ENCODE measurements at places on chromosomes 7 and 10.

- no peak for DNase-seq
These were observed 342.5 kb downstream of the RPS24 start for GRCh38 chr10:78375854-78376785.

- DNase-seq, result peak; percentile 45
These were observed 125.9 kb downstream of the GRK5 start for GRCh38 chr10:119333146-119333792.

DNA sequence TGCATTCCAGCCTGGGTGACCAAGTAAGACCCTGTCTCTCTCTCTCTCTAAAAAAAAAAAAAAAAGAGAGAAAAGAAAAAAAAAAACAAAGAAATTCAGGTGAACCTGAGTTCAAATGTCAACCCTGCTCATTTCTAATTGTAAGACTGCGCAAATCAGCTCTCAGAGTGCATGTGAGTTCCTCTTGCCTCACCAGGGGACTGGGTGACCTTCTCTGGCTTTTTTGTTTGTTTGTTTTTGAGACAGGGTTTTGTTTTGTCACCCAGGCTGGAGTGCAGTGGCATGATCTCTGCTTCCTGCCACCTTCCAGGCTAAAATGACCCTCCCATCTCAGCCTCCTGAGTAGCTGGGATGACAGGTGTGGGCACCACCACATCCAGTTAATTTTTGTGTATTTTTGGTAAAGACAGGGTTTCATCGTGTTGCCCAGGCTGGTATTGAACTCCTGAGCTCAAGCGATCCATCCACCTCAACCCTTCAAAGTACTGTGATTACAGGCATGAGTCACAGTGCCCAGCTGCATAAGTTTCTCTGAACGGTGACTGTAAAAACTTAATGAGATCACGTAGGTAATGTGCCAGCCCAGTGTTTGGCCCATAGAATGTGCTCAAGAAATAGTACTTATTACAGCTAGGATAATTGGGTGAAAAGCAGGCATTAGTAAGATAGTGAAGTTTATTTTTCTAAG is 45.3 kb upstream of the BAMBI start:
- DNase-seq, result no peak

DNA sequence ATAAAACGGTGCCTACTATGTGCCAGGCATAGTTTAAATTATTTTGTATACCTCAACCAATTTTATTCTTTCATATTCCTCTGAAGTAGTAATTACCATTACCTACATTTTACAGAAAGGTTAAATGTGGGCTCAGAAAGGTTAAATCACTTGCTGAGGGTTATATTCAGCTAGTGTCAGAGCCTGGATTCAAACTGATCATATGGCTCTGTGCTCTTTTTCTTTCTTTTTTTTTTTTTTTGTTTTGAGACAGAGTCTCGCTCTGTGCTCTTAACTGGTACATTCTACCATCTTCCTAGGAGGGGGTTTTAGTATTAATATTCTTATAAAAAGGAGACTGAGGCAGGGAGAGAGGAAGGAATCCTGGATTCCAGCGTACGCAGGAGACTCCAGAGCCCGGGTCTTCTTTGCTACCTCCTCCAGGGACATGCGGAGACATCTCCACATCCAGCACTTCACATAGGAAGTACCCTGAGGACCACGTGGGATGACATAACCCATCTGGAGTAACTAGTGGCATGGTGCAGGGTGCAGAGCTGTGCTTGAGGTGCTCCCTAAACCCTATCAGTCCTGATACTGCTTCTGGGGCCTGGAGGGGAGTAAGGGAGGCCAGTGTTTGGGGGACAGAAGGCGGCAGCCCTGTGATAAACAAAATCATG is 29.6 kb upstream of the ATXN7L1 start:
- no peak for DNase-seq

GRCh38 chr7:71835056-71835455 is 577.1 kb downstream of the CALN1 start:
- DNase-seq, result no peak

DNA sequence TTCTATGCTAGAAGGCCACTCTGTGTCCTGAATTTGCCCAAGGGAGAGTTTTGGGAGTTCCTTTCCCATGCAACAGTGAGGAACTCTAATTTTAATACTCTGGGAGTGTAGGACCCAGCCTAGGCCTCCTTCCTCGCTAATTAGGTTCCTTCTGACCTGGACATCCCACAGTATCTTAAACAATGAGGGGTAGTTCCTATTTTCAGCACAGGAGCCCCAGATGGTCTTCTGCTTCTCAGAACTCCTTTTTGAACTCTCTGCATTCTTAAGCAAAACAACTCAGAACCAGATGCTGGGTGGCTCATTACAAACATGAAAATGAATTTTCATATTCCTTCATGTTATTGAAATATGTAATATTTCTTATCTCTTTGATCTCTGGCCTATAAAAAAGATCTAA is 116.9 kb downstream of the LRMDA start:
- DNase-seq, result no peak

DNA sequence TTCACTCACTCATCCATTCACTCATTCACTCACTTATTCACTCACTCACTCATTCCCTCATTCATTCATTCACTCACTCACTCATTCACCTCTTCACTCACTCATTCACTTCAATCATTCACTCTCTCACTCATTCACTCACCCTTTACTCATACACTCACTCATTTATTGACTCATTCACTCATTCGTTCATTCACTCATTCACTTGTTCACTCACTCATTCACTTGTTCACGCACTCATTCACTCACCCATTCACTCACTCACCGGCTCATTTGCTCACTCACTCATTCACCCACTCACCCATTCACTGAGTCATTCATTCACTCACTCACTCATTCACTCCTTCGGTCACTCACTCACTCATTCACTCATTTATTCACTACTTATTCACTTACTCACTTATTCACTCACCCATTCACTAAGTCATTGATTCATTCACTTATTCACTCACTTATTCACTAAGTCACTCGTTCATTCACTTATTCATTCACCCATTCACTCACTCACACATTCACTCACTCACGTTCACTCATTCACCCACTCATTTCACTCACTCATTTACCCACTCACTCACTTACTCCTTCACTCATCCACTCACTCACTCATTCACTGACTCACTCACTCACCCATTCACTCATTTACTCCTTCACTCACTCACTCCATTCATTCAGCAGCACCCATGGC is 4.7 kb upstream of the PFKP start:
- DNase-seq, result no peak

DNA sequence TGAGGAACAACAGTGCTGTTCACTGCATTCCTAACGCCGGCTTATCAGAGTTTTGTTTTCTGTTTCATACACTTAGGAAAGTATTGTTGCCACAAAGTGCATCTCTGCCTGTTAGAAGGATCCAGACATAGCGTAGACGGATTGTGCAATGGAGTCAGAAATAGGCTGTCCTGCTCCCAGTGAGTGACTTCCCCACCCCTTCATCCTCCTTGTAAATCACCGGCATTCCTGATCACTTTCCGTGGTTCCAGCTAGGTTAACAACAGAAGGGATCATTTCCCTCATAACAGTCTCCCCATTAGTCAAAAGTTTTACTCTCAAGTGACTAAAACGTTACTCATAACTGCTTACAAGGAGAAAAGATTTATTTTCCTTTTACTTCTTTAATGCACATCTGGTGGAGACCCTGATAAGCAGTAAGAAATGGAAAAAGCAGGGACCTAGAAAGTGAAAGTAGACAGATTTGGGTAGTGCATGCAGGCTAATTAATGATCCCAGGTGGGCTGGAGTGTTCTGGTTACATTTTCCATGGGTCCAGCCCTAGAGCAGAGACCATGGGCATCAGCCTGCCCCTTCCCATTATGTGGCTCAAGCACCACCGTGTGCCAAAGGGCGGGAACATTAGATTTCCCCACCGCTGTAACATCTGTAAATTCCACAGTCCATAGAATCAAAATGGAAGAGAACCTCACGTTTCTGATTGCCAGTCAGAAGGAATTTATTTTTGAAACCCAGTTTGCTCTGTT is 395.1 kb upstream of the GALNT17 start:
- no peak for DNase-seq

- DNase-seq, result no peak
These were observed 673.2 kb upstream of the GALNT17 start for GRCh38 chr7:70458745-70459144.

DNA sequence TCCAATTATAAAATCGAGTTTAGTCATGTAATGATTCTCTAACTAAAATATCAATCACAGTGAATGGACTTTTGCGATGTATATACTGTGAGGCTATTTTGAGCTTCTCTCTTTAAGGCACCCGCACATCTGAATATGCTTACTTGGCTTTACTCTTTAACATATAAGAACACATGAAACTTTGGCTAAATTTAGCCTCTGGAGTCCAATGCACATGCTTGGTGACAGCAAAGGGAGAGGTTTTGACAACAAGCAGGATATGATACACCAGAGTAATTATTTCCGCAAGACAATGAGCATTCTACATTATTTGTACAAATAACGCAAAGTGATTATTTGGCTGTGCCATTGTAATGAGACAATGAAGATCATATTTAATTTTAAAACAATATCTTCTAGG is 72.4 kb downstream of the ARID5B start:
- no peak for DNase-seq

- DNase-seq, result no peak
These were observed 9.2 kb downstream of the AQP1 start for GRCh38 chr7:30920584-30921539.

- DNase-seq, result no peak
These were observed 91.0 kb upstream of the LANCL2 start for GRCh38 chr7:55274156-55274555.

GRCh38 chr7:91357379-91357778 is 93.1 kb downstream of the FZD1 start:
- DNase-seq, result no peak

DNA sequence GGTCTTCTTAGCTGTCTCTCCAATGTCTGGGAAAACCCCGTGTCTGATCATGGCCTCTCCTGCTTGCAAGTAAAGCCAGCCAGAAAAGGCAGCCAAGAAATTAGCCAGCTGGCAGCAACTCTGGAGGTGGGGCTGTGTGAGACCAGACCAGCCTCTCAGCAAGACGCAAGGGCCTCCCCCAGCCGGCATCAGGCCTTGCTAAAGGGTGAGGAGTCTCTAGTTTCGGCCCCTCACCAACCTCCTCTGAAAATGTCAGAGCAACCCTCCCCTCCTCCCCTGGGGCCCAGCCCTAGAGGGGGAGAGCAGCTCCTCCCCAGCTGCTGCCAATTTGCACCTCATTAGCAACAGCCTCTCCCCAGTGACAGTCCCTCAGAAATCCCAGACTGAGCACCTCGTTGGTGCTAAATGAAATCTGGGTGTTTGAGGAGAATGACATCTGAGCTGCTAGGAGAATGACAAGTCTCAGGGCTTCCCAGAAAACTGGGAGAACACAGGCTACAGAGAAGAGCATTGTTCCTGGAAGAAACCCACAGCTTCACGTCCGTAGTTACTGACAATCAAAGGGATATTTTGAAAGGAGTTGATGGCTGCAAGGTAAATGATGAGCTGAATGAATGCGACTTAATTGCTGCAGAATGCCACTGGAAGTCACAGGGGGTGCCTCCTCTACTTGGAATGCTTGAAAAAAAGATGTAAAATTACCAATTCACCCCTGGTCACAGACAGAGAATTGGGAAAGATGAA is 25.9 kb downstream of the DGKI start:
- no peak for DNase-seq

DNA sequence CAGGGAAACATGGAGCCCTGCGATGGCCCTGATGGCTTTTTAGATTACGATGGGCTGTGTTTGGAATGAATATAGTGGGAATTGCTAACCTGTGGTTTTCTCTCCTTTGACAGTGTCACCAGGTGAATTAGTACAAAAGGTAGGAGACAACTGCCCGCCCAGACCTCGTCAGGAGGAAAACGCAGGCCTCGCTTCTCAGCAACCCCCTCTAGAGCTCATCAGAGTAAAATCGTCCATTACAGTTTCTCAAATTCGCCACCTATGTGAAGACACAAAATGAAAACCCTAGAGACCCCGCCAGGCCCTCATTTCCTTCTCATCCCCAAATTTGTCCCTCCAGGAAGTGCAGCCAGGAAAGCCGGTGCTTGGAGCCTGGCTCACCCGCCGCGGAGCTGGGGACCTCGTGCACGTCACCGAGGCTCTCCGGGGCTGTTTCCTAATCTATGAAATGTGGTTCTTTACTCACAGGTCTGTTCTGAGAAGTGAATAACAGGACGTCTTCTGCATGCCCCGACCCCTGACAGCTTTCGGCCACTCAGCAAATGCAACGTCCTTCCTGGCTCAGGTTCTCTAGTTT is 143.7 kb downstream of the VIPR2 start:
- DNase-seq, result no peak

- no peak for DNase-seq
These were observed 996.7 kb upstream of the CELF2 start for GRCh38 chr10:10020945-10021344.

GRCh38 chr10:105029286-105029685 is 388.2 kb downstream of the SORCS3 start:
- DNase-seq, result no peak

DNA sequence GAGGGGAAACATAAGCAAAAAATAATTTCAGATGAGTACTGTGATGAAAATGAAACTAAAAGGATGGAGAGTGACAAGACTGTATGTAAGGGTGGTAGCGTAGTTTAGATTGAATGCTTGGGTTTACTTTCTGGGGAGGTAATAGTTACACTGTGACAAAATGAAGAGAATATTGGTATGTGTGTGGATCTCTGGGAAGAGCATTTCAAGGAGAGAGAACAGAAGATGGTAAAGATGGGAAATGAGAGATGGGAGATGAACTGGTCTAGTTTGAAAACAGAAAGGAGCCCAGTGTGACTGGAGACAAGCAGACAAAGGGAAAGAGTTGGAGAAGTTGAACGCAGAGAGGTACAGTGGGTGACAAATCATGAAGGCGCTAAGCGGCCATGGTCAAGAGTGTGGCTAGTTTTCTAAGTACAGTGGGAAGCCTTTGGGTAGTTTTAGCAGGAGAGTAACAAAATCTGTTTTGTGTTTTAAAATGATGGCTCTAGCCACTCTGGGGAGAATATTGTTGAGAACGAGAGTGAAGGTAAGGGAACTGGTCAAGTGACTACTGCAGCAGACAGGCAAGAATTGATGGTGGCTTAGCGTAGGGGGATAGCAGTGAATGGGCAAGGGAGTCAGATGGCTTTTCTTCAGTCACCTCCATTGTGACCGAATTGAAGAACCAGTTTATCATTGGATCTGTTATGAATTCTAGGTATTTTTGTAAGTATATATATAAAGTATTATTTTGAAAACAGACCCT is 22.6 kb downstream of the PALS2 start:
- DNase-seq, result no peak

DNA sequence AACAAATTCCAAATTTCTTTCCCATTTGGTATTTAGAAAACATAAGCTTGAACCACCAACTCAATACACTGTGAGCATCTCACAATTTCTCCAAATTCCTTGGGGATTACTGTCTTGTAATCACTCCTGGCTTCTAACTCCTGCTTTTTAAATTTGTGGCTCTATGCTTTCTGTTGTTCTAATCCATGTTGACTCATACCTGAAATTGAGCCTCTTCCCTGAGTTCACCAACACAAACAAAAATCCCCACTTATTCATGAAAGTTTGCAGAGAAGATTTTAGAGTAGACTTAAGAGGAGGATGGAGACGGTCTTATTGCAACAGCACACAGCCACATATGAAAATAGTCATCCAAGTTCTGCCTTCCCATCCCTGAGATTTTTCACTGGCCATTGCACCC is 252.5 kb downstream of the PTEN start:
- DNase-seq, result no peak
